Head of caudate nucleus (tissue), 42 donors: ENCODE measurements at places on chromosomes 11 and 22.

- DNase-seq = no peak
These were observed 1.5 kb downstream of the UPK2 start for GRCh38 chr11:118957549-118957948.

- DNase-seq = no peak
These were observed 13.2 kb downstream of the TANGO2 start for GRCh38 chr22:20034143-20034542.

GRCh38 chr11:103682318-103683184 is 353.9 kb upstream of the DDI1 start:
- DNase-seq = peak; percentile 57

- DNase-seq = no peak
These were observed 12.7 kb upstream of the MSANTD2 start for GRCh38 chr11:124812876-124813275.

GRCh38 chr22:27573280-27574001 is 228.1 kb downstream of the MN1 start:
- no peak for DNase-seq
